ENCODE measurements at places on chromosomes 6 and 20.
A peak's percentile ranks its signal among the peaks of the same experiment; 100 is the strongest.

GRCh38 chr6:162345051-162345511 lies 382.5 kb downstream of the PRKN start:
- no peak for DNase-seq

DNA sequence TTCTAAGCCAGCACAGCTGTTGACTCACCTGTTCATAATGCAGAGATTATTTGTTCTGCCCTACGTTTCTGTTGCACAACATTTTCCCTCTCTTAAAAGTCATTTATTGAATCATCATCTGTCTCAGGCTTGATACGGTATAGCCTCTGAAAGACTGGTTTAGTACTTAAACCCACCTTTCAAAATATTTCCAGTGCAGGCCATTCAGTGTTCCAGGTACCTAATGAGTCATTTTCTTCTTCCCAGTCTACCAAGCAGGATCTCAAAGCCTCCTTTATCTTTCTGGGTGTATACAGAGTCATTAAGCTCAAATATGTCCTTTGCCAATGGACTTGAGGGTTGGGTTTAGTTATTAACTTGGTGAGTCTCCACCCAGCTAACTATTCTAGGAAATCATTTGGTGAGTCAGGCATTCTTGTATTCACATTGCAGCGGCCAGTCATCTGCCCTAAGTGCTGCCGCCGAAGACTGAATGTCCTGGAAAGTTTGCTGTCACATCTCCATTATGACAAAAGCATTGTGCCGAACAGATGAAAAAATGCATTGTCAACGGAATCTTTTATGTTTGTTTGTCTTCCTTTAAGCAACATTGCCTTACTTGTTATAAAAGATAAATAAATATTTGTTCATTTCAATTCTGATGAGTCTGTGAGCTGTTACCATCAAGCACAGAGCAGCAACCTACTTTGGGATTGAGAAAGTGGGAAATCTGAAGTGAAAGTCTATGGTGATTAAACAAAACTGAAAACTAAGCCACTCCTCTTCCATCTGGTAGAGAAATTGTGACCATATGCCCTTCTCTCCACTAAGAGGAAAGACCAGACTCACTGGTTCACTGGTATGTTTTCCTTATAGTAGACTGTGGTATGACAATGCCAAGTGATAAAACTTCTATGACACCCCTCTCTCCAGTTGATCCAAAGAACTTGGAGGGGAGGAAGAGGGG lies 14.3 kb upstream of the FAM135A start:
- no peak for DNase-seq

DNA sequence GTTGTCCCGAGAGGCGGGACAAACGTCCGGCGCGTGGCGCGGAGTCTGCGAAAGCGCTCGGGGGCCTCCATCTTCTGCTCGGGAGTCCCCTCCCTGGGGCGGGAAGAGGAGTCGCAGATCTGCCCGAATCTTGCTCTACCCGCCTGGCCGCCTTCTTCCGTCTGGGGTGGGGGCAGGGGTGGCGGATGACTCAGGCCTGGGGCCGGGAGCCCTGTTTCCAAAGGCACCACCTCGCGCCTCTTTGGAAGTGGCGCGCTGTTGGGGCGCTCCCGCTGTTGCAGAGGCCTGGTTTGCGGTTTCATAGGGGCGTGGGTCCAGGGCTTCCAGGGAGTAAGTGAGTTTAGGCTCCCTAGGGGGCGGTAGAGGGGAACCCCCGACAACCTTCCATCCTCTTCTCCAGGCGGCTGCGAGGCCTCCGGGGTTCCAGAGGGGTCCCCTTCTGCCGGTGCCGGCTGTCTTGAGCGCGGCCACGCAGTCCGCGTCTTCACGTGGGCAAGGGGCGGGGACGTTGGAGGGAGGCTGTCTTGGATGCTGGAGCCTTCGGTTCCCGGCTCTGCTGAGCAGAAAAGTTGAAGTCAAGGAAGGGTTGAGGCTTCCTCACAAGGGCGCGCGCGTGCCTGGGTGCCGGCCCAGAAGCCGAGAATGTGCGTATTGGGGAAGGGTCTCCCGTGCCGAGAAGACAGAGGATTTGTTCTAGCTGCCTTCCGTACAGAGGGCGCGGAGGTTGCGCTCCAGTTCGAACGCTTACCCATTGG lies 2.6 kb upstream of the TFAP2C start:
- no peak for DNase-seq

GRCh38 chr6:161199850-161200249 lies 74.0 kb downstream of the AGPAT4 start:
- no peak for DNase-seq

GRCh38 chr6:71707059-71707458 lies 179.3 kb upstream of the RIMS1 start:
- no peak for DNase-seq

DNA sequence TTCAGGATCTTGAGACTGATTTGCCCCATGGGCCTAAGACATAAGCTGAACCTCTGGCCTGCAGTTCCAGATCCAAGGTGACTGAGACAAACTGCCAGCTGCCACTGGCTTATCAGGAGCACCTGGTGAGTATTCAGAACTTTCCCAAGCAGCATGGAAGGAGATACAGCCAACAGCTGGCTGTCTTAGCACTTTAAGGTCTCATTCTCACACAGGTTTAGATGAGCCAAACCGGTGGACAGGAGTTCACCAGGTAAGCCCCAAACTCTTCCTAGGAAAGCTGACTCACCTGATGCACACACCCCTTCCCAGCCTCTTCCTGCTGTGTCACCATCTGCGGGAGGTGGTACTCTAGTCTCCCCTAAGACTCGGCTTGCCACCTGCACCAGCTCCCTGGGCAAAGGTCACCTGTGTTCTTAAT lies at the start of gene BANF2:
Gene BANF2 (plus strand): TSS at position 36 of the 421 bp plus-strand sequence. CDS start 25,060 bp downstream, outside the sequence.
- no peak for DNase-seq

GRCh38 chr6:36160147-36160760 lies 29.9 kb downstream of the MAPK13 start:
- no peak for DNase-seq

DNA sequence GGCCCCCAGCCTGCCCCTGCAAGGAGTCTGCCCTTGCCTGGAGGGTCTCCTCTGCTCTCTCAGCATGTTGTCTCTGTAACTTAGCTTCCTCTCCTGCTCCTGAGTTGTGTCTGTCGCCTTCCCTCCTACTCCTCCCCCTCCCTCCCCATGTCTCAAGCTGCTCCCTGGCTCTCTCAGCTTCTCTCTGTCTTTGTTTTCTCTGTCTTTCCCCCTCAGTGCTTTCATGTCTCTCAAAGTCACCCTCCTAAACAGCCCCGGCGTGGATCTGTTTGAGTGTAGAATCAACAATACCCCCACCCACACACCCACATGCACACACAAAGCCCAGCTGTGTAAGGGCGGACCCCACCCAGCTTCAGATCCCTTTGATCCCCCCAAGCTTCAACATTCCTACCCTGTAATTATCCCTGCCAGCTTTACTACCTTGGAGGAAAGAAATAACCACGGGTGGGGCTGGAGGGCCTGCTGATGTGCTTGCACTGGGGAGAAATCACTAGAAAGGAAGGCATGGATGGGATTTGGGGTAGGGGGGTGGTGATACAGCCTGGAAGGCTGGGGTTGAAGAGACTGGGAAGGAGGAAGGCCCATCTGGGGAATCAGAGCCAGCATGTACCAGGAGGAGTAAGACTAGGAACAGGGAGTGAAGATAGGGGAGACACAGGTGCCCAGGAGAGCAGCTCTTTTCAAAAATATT lies 1.0 kb upstream of the LY6G6D start:
- no peak for DNase-seq

DNA sequence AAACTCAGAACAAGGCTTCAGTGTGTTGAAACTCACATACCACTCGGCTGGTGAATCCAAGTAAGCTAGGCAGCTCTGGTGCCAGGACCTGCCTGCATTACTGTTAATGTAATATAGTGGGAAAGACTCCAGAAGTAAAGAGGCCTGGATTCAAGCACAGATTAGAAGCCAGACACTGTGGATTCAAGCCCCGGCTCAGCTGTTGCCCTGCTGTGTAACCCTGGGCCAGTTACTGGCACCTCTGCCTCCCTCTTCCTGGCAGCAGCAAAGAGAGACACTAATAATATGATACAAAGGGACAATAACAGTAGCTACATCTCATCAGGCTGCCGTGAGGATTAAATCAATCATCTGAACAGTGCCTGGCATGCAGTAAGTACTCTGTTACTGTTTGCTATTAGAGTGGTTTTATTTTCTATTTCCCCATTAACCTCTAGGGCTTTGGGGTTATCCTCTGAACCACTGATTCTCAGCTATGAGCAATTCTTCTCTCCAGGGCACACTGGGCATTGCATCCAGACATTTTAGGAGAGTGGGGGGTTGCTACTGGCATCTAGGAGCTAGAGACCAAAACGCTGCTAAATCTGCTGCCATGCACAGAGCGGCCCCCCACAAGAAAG lies 92.9 kb downstream of the ZMYND8 start:
- DNase-seq: peak; percentile 26

DNA sequence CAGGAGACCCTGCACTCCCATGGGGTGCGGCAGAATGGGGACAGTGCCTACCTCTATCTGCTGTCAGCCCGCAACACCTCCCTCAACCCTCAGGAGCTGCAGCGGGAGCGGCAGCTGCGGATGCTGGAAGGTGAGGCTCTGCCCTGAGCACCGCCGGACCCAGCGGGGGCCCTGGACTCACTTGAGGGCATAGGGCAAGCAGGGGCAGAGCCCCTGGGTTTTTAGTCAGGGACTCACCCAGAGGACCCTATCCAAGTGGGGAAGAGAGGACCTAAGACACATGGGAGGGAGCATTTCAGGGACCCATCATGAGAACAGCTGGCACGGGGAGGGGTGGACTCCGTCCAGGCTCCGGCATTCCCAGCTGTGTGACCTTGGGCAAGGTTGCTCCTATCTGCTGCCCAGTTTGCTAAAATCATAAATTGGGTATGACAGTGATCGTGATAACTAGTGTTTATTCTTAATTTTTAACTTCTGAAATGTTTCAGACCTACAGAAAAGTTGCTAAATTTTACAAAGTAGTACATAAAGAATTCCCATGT lies 9.8 kb downstream of the RBCK1 start:
- no peak for DNase-seq

GRCh38 chr6:11083491-11083890 lies 10.1 kb upstream of the SMIM13 start:
- DNase-seq: no peak

DNA sequence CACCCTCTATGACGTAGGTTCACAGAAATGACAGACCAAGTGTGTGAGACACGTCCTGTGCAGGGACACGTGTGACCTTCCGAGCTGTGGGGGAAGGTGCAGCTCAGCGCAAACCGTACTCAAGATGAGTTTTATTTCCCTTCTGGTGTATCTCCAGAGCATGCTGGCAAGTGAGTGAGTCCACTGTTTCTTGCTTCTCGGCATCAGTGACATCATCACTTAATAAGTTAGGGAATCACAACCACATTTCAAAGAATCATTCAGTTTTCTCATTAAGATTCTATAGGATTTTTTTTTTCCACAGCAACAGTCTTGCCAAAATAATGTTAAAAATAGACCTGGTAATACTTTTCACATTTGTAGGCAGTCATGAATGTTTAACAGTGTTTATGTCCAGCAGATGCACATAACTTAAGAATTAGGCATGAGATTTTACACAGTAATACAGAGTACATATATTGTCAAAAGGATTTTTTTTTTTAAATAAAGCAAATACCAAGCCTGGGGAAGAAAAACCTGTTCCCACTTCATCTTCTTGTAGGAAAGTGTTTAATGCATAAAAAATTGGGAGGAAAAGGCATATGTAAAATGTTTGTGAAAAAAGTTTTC lies 417.8 kb downstream of the CDC5L start:
- DNase-seq: no peak

DNA sequence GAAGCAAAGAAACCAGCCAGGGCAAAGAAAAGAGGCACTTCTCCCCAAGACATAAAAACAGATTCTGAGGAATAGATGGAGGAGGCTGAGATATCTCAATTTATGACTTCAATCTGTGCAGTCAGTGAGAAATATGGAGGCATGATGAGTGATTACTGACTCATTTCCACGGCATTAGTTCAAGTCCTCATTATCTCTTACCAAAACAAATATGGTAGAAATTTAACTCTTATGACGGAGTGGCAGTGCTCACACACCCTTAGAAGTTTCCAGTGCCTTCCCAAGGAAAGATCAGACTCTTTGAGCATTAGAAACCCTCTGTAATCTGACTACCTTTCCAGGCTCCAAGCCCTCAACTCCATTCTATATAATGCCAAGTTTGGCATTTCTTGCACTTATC lies 364.1 kb downstream of the ARHGAP18 start:
- DNase-seq: no peak

GRCh38 chr20:57718490-57719009 lies 8.7 kb upstream of the PMEPA1 start:
- peak; percentile 97 for DNase-seq

GRCh38 chr20:46145713-46146112 lies 27.6 kb downstream of the CD40 start:
- DNase-seq: peak; percentile 77

GRCh38 chr6:15730442-15730841 lies 67.6 kb upstream of the DTNBP1 start:
- no peak for DNase-seq

DNA sequence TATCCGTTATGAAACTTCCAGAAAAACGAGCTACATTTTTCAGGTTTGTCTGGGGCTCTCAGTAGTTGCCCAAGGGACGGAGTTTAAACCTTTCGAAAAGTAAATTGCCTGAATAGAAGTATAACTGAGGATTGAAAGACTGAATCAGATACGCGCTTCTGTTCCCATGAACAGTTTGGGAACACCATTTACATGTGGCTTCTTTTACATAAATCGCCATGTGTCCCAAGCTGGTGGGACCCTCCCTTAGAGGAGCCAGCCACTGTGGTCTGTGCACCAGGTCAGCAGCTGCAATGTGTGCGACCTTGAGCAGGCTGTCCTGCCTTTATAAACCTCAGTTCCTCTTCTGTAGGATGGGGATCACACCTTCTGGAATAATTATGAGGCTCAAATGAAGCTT lies 11.0 kb downstream of the ENTPD6 start:
- no peak for DNase-seq

- peak; percentile 99 for DNase-seq
These were observed 233.6 kb downstream of the TPBG start for GRCh38 chr6:82597201-82597600.

GRCh38 chr6:139588734-139589593 lies 214.5 kb upstream of the CITED2 start:
- peak; percentile 59 for DNase-seq

DNA sequence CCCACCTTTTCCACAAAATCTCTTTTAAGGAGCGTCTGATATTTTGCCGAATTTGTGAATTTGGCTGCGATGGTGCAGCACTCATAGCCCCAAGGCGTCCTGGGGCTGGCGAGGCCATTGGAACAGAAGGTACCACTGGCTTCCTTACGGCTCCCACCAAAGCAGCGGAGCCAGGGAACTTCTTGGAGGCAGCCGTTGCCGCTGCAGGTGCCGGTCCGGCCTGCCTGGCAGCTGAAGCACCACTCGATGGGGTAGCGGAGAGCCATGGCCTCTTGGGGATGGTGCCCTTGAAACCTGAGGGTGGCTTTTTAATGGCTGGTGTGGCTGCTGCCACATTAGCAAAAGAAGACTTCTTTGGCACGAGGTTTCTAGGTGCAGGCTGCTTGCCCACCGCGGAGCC lies 29.8 kb downstream of the DIDO1 start:
- no peak for DNase-seq

GRCh38 chr6:111890988-111891387 lies 17.7 kb upstream of the FYN start:
- no peak for DNase-seq

DNA sequence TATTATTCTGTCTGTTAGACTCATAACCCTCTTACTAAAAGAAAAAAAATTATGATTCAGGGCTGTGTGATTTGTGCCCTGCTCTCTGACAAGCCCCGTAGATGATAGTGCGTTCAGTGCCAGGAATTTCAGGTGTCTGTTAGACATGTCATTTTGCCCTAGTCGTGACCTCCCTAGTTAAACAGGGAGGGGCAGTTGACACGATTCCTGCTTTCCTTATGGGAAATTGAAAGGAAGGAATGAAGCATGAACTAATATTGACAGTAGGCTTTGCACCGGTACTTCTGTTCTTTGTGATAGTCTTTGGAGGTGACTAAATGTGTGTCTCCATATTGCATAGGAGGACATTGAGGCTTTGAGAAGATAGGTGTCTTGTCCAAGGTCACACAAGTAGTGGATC lies 26.3 kb downstream of the RPRD1B start:
- no peak for DNase-seq
